Sciatic nerve (tissue), 2 donors: ENCODE measurements at places on chromosomes 4 and X. TPM values are rescaled to one million over a fixed set of nuclear protein-coding genes. Genes with fewer than 3 reads are reported as not detected.

The PRKG2 gene
- 3.2 TPM for total RNA-seq

- no peak for DNase-seq
Measured at GRCh38 chrX:19512961-19513360, 2.3 kb downstream of the MAP3K15 start.

DNA sequence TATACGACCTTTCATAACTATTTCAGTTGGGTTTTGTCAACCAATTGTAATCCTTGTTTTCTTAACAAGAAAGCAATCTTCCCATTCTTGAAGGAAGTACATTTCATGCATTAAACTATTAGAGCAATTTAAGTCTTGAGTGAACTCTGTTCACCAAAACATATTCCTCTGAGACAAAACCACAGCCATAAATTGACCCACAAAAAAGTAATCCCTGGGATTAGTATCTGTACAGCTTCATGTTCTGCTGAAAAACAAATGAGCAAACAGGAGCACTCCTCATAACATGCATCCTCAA is 207.0 kb upstream of the PDE5A start:
- no peak for DNase-seq

DNA sequence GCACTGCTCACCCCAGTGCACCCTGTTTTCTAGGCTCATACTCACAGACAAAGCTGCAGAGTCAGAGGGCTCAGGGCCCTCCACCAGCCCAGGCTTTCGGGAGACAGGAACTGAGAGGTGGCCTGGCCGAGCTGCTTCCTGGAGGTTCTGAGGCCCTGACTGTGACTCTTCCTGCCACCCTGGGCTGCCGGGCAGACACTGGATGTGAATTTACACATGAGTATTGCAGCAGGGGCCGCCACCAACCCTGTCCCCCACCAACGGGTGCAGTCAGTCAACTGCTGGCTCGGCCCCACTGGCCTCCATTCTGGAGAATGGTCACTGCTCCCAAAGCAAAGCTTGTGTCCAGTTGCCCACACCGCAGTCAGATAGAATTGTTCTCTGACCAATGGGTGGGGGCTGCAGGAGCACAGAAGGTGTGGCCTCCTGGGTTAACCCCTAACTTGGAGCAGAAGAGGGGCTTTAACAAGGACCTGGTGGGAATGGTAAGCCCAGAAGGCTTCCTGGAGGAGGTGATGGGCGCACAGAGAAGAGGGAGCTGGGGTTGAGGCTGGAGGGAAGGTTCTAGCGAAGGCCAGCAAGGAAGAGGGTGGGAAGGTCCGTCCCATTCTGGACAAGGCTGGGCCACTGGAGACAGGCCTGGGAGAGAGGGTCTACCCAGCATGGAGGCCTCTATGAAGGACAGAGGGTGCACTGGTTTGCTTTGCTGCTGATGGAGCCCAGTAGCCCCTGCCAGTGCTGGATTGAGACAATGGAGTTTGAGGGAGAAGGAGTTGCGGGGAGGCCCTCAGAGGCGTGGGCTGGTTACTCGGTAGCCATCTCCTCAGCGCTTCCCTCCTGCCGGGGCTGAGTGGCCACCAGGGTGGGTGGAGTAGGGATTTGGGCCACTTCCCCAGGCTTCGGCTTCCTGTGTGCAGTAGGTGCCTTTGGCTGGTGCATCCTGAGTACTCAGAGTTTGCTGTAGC is 135.3 kb downstream of the CPZ start:
- peak; percentile 46 for DNase-seq

- no peak for DNase-seq
Measured at GRCh38 chrX:40867352-40867751, 132.0 kb upstream of the MED14 start.

DNA sequence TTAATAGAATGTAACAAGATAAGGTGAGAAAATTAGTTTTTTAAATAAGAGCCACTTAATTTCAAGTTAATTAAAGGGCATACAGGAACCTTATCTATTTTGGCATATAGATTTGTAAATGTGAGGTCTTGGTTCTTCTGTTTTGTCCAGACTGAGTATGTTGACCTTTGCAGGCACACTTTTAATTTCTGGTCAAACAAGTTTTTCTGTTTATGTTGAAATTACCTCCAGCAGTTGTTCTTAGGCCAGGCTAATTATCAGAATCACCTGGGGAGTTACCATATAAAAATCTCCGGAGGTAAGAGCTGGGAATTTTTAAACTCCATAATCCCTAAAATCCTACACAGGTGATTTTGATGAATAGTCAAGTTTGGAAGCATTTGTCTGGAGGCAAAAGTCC is 227.4 kb upstream of the ANKRD50 start:
- no peak for DNase-seq

The ARSD gene
- 20.1 TPM for total RNA-seq

- no peak for DNase-seq
Measured at GRCh38 chr4:128810331-128810870, 901 bp downstream of the JADE1 start.

DNA sequence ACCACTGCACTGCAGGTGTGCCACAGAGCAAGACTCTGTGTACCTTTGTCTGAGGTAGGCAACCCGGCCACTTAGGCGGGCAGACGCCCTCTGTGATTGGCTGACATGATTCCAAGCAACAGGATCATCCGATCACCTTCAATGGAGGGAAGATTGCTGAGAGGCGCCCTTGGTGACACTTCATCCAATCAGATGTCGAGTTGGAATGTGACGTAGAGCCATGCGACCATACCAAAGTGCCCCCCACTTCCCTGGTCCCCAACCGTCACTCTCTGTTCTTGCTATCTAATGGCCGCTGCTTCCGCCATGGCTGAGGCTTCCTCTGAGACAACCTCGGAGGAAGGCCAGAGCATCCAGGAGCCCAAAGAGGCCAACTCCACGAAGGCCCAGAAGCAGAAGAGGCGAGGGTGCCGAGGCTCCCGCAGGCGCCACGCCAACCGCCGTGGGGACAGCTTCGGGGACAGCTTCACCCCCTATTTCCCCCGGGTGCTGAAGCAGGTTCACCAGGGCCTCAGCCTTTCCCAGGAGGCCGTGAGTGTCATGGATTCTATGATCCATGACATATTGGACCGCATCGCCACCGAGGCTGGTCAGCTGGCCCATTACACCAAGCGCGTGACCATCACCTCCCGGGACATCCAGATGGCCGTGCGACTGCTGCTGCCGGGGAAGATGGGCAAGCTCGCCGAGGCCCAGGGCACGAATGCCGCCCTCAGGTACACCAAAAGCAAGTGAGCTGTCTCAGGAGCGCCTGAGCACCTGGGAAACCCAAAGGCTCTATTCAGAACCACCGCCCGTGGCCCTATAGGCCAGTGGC is at the start of gene H2BW2:
Gene H2BW2 (plus strand): TSS at position 268 of the 817 bp plus-strand sequence. CDS start 39 bp downstream, at position 307.
- DNase-seq: no peak

GRCh38 chrX:2311501-2311900 is 189.3 kb downstream of the DHRSX start:
- DNase-seq: no peak

DNA sequence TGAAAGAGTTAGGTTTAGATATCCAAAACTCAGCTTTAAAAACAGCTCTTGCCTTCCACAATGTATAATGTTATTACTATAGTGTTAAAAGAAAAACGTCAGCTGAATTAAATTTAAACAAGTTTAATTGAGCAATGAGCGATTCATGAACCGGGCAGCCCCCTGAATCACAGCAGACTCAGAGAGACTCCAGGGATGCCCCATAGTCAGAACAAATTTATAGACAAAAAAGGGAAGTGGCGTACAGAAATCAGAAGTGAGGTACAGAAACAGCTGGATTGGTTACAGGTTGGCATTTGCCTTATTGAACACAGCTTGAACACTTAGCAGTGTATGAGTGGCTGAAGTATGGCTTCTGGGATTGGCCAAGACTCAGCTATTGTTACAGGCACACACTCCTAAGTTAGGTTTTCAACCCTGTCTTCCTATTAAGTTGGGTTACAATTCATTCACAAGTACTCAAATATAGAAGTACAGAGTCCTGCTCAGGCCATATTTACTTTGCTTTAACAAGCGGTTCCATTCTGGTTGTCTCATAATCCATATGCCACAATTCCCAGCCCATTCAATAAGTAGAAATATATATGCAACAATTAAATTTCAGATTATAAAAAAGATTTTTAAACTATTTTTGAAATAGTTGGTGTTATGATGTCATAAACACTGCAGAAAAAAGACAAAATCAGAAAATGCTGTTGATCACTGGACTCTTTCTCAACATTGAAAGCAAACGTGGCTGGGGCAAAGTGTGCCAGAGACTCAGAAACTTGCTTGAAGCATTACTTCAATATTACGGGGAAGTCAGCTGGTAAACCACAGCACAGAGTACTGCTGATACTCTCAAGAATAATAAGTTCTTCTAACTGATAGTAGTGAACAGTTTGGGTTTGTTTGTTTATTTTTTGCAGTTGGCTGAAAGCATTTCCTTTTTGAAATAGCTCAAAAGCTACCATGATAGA is 459.7 kb downstream of the RAB28 start:
- no peak for DNase-seq
